ENCODE measurements at places on chromosomes 1 and 21.

- DNase-seq = no peak
These were observed 35.9 kb upstream of the TMEM52 start for GRCh38 chr1:1954831-1955441.

GRCh38 chr21:29719521-29719920, 220.3 kb downstream of the GRIK1 start:
- no peak for DNase-seq

DNA sequence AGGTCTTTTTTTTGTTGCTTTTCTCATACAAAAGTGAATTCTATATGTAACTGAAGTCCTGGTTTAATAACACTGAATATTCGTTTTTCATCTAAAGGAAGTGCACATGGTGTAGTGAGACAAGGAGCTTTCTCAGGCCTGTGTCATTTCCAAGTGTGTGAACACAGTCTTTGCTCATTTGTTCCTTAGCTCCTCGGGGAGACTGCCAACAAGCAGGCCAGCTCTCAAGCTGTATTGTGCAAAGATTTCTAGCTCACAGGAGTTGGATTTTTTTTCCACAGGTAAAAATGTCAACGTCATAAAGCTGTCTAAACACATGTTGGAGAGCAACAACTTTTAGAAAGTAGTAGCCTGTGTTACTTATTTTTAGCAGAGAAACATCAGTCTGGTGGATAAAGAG, 87.8 kb upstream of the S1PR1 start:
- DNase-seq = no peak

DNA sequence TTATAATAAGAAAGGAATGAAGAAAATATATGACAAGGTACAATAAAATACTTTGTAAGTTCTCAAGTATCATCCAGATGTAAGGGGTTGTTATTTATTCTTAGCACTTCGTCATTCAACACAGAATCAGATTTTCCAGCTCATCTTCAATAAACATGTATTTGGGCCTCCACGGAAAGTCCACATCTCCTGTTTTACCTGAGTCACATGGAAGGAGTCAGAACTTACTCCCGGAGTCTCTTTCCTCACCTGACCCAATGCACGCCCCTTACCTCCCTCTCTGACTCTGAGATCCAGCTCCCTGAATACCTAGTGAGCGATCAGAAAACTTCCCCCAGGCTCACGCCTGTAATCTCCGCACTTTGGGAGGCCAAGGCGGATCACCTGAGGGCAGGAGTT, 1.5 kb upstream of the PMVK start:
- DNase-seq = no peak

DNA sequence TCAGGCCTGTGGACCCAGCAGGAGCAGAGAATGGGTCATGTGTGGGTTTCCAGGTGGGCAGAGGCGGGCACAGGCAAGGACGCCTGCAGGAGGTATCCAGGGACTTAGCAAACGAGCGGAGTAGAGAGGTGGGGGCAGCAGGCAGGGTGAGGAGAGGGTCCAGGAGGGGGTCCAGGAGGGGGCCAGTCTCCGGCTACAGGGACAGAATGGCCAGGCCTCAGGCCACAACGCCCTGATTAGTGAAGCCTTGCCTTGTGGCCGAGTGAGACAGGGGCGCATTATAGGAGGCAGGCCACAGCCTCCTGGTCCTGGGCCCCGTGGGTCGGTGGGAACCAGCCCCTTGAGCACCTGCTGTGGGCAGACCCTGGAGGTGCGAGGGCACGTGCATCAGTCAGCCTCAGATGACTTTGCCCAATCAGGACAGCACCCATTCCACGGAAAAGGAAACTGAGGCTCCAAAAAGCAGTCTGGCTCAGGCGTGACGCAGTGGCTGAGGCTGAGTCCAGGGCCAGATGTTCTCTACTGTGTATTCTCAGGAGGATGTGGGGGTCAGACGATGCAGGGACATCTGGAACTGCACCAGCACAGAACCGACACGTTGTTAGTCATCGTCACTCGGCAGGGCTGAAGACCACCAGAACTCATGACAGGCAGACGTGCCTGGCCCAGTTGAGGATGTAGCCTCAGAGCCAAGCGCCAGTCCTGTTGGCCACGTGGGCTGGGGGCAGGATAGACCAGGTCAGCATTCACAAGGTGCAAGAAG, 113.7 kb downstream of the CRYAA start:
- no peak for DNase-seq

GRCh38 chr1:236558081-236558480, 34.3 kb downstream of the LGALS8 start:
- no peak for DNase-seq

DNA sequence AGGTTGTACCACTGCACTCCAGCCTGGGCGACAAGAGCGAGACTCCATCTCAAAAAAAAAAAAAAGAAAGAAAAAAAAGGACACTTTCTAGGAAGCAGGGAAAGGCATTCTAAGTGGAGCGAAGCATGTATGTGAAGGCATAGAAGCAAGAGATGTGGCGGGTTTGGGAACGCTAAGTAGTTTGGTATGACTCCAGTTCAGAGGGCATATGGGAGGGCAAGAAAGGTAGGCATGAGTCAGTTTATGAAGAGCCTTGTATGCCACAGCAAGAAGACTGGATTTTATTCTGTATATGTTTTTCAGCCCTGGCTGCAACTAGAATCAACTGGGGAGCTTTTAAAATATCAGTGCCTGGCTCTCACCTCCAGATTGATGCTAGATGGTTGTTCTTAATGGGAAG, 4.4 kb upstream of the ELOVL1 start:
- DNase-seq = no peak

DNA sequence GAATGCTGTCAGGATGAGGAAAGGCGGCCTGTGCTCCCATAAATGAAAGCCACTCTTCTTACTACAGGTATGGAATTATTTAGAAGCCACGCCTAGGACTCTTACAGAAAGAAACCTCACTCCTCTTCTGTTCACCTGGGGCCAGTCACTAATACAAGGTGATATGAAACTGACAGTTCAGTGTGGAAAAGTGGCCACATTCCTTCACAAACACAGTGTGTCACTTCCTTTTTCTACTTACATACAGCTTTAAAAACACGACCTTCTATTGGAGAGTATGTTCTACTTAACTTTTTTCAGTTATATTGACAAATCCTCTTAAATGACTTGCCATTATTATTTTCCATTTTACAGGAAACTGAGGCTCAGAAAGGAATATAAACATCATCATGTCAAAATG, 163.1 kb downstream of the PCNX2 start:
- DNase-seq = no peak

GRCh38 chr1:36170643-36171412, 14.9 kb downstream of the MAP7D1 start:
- DNase-seq = no peak

- no peak for DNase-seq
These were observed 47.4 kb upstream of the DOCK7 start for GRCh38 chr1:62735491-62736171.

DNA sequence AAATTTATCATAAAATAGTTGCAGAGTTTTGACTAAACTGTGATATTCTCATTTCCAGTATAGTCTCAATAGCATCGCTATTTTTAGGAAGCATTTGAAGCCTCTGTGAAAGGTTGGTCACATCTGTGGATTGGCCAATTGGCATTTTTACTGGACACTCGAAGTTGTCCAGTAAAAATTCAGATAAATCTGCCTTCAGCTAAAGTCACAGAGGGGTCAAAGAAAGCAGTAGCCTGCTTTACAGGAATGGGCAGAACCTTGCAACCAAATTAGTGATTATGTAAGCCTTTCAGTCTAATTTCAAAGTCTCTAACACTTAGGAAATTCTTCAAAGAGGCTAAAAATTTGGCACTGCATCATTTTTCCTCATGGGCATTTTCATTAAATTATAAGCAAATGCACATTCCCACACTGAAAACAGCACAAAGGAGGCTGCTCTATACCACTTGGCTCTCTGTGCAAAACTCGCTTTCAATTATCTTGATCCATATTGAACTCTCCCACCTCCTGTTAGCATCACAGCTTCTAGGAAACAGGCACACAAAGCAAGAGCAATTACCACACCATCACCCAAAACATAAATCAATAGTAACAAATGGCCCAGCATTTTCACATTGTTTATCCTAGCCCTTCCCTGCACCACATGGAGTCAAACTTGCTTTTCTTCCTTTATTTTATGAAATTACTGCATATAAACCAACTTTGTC, 318.5 kb upstream of the DUSP10 start:
- no peak for DNase-seq

- no peak for DNase-seq
These were observed 33.2 kb downstream of the PRAMEF20 start for GRCh38 chr1:13443335-13443979.

- DNase-seq = no peak
These were observed 23.1 kb upstream of the DNAH14 start for GRCh38 chr1:224906340-224906739.

DNA sequence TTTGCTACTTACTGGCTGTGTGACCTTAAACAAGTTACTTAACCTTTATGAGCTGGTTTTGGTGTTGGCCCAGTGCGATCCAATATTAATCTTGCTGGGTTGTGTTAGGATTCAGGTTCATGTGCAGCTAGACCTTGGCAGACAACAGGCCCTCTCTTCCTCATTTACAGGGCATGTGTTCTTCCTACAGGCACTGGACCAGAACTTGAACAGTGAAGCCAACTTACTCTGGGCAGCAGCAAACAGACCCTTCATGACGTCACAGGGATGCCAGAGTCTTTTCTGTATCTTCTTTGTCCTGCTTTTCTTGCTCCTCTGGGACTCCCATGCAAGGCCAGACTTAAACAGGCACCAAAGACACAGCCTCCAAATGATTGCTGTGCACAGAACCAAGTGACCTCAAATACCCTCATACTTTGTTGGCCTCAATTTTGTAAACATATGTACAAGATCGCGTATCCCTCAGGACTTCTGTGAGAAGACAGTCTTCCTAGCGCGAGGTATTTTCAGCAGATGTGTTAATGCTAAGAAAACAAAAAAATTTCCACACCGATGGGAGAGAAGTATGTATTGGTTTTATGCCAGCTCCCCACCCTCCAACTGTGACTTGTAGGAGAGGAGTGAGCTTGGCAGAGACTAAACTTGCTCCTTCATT, 73.7 kb downstream of the URB2 start:
- no peak for DNase-seq

DNA sequence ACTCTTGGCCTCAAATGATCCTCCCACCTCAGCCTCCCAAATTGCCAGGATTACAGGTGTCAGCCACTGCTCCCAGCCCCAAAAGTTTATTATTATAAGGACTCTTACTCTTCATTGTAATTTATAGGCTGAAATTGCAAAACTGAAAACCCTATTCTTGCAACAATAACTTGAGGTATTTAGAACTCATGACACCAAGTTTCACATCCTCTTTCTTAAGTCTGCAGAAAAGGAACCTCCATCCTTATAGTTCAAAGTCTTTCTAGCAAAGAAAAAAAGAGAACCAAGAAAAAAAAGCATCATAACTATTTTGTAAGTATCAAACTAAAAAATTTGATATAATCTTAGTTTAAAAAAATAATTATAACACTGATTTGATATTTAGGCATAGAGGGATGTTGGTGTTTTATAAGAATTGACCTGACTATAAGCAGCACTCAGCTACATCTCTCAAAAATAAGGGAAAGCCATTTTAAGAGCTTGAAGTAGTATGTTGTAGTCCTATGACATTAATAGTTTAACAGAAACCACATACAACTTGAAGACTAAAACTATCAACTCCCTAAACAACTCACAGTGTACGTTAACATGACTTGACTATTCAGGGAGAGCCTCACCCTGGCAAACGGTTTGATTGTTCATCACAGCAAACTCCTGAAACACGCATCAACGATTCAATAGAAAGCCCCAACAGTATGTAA, 122.4 kb downstream of the AKT3 start:
- no peak for DNase-seq

DNA sequence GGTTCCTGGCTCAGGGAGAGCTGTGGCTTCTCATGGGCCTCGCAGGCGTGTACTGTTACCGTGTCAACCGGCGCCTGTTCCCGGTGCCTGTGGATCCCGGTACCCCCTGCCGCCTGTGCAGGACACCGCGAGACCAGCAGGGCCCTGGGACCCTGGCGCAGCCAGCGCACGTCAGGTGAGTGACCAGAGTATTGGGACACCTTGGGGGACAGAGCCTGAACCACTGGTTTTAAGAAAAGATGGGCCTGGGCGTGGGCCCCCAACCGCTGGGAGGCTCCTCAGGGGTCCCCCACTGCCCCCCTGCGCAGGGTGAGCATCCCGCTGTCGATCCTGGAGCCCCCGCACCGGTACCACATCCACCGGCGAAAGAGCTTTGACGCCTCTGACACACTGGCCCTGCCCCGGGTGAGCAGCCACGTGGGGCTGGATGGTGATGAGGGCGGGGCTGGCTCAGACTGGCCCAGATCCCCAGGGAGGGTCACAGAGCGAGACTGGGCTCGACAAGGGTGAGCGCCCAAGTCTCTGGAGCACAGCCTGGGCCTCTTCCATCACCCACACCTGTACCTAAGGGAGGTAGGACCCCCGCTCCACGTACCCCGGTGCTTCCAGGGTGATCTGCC, 10.5 kb downstream of the MIIP start:
- no peak for DNase-seq

DNA sequence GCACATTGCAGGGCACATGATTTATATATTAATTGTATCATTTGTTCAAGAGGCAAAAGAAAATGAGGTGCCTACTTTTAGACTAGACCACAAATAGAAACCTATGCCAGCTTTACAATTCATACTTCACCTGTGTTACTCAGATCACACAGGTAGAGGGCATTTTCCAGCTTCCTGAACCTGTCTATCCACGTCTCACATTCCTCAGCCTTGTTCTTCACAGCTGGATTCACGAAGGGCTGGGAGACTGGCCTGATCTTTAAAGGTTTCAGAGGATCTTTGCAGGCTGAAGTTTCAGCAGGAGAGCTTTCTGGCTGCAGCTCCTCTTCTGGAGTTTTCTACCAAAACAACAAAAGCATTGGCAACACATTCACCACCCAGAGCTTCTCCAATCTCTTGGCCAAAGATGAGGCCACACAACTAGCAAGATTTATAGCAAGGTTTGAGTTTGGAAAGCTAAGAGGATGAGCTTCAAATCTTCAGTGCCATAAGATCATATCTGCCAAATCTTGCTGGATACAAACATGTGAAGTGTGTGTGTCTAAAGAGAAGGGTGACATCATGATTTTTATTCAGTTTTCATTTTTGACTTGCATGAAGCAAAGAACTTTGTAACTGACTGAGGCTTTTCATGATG, 71.0 kb upstream of the CYP2J2 start:
- no peak for DNase-seq

DNA sequence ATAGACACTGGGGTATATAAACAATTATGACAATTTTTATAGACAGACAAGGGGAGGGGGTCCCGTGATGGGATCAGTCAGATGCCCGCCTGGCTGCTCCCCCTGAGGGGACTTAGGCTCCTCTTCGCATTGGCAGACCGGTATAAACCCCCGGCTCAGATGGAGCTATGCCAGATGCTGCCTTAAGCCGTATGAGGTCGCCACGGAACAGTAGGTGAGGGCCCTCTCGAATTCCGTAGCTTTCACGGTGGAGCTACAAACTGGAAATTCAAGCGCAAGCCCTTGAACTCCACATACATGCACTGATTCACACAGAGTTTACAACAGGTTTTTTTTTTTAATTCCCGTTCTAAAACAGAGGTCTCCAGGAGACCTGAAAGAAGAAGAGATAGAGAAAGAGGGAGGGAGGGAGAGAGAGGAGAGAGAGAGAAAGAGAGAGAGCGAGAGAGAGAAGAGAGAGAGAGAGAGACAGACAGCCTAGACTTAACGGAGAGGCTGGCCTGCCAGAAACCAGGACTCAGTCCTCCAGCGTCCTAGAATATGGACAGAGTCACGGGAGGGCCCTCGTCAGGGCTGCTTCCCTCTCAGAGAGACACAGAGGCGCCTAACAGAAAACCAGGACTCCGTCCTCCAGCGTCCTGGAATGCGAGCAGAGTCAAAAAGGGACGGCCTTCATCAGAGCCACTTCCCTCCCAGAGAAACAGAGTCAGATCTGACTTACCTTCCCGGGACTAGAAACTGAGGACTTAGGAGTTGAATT, 24.4 kb upstream of the TMEM54 start:
- no peak for DNase-seq

- DNase-seq = no peak
These were observed 773.1 kb downstream of the USP25 start for GRCh38 chr21:16502897-16503296.
